ENCODE measurements at places on chromosomes 3 and 15. TPM values are rescaled to one million over a fixed set of nuclear protein-coding genes. Genes with fewer than 3 reads are reported as not detected.

The FHIT gene
- 3.8 TPM for total RNA-seq

The SEMA3B gene
- total RNA-seq: 5.3 TPM

The MON1A gene
- 17.0 TPM for total RNA-seq

The PRTG gene
- 26.2 TPM for total RNA-seq

The TEX55 gene
- total RNA-seq: not detected

The SAMMSON gene
- 4.0 TPM for total RNA-seq

Measured in melanocyte of skin (primary cell).